Stimulated activated CD4-positive, alpha-beta T cell treated with anti-CD3 and anti-CD28 coated beads, Interleukin-1b, Interleukin-23, amount 100 ng/mL, for 24 hours (primary cell): ENCODE measurements at places on chromosomes 1 and 21.

DNA sequence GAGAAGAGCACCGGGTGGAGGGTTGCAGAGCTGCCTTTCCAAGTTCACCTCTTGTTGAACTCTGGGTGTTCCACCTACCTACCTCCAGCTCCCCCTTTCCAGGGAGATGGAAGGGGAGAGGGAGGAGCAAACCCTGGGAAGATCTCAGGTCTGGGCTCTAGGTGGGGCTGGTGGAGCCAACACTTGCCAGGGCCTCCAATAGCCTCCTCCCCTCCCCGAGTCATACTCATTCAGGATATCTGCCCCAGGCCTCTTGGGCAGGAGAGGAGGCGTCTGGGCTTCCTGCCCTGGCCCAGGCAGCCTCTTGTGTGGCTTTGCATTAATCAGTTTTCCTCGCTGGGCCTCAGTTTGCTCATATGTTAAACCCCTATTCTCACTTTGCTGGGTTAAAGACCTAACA is 13.4 kb downstream of the RAP1GAP start:
- DNase-seq = no peak

DNA sequence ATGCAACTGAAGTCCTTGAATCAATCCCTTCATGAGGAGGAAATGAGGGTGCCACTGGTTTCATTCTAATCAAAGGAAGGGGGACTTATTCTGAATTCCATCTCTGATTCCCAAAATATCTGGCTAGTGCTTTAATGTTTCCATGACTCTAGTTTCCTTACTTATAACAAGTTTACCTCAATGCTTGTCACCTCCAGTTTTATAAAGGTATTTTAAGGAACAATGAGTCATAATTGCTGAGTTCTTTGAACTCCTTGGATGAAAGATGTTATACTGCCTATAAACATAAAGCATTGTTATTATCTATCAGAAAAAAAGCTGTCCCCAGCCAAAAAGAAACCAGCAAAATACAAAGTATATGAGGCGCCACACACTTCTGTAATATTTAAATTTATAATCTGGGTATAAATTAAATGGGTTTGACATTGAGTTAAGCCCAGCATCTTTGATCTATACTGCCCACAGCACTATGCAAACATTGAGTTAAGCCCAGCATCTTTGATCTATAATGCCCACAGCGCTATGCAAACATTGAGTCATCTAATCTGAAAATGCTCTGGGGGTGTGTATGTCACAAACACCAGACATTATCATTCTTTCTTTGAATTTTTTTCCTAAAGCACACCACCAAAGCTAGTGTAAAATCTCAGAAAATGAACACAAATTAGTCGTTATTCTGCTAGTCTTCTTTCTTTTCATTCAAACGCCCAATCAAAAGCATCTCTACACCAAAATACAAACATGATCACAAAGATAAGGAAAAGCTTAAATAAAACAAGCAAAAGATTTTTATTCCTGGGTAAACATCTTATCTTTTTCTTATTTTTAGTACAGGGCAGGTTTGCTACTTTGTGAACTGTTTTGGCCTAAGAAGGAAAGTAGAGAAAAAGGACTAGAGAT is 11.5 kb upstream of the CXADR start:
- DNase-seq = no peak

DNA sequence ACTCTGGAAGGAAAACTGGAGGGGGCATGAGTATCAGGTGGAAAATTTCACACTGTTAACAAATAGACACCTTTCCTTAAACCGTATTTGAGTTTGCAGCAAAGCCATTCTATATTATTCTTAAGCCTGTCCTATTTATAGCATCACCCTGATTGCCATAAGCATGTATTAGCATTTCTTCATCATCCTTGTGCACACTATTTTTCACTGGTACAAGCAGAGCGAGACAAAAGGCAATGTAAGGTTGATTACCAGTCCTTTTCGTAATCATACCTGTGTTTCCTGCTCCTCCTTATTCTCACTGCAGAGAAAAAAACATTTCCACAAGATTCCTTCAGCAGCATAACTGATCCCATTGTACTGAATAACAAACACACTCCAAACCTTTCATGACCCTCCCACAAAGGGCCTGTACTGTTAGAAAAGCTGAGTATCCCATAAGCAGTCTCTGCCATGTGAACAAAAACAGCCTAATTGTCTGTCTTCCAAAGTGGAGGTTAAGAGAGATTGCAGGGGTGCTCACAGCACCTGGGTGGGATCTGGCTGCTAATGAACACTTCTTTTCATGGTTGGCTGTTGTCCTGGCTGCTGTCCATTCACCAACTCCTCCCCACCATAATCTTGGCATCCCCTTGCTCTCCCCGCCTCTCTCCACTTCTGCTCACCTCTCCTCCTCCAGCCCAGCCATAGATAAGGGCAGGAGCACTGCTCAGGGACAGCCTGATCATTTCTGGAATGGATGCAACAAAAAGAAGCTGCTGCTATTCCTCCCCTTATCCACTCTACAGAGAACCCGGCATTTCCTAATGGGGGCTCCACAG is 30.4 kb downstream of the VTCN1 start:
- no peak for DNase-seq

- DNase-seq = no peak
Observed at GRCh38 chr21:45309069-45309986, 21.6 kb upstream of the POFUT2 start.

- DNase-seq = no peak
Observed at GRCh38 chr1:113276507-113276906, 113.8 kb upstream of the MAGI3 start.

GRCh38 chr1:30652152-30652841 is 71.1 kb downstream of the MATN1 start:
- no peak for DNase-seq

GRCh38 chr1:101167891-101168290 is 68.9 kb upstream of the S1PR1 start:
- no peak for DNase-seq

DNA sequence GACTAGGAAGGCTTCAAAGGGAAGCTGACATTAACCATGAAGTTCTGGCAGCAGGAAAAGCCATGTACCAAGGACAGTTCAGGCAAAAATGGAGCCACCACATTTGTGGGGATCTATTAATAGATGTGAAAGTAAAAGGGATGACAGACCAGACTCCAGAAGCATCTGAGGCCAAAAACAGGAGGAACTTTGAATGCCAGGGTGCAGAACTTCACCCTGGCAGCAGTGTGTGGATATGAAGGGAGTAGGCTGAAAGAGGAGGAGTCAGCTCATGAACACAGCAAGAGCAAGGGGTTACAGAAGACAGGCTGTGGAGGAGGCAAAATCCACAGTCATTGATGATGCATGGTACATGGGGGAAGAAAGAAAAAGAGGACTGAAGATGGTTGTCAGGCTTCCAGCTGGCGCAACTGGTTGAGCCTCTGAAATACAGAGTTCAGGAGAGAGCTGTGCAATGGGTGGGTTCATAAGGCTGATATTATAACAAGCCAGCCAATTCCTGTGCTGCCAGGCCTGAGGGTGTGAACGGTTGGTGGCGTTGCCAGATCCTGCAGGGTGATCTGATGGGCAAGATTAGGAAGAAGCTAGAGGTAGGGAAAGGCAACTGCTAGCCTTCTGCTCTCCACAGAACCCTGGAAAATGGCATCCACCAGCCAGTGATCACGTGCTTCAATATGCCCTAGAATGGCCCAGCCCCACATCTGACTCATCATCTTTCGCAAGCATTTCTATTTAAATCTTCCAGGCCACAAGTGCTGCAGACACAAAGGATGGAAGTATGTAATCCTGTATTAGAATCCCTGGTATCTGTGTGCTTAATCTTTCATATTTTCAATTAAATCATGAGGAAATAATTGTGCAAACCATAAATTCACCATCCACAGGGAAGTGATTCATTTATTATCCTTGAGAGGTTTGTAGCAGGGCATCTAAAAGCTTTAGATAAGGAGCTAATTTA is 81.9 kb downstream of the SLC25A24 start:
- DNase-seq = no peak

DNA sequence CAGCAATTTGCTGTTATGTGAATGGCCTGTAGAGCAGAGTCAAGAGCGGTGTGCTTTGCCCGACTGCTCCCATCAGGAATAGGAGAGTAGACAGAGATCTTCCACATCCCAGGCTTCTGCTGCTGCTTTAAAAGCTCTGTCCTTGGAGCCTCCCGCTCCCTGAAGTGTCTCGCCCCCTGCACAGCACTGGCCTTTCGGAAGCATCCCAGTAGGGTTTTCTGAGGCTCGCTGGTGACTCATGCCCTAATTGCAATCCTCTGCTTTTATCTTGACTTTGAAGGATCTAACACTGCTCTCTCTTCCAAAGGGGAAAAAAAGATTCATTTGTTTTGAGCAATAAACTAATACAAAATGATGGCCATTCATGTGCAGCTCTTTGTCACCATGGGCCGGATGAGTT is 13.3 kb upstream of the CD101 start:
- no peak for DNase-seq

DNA sequence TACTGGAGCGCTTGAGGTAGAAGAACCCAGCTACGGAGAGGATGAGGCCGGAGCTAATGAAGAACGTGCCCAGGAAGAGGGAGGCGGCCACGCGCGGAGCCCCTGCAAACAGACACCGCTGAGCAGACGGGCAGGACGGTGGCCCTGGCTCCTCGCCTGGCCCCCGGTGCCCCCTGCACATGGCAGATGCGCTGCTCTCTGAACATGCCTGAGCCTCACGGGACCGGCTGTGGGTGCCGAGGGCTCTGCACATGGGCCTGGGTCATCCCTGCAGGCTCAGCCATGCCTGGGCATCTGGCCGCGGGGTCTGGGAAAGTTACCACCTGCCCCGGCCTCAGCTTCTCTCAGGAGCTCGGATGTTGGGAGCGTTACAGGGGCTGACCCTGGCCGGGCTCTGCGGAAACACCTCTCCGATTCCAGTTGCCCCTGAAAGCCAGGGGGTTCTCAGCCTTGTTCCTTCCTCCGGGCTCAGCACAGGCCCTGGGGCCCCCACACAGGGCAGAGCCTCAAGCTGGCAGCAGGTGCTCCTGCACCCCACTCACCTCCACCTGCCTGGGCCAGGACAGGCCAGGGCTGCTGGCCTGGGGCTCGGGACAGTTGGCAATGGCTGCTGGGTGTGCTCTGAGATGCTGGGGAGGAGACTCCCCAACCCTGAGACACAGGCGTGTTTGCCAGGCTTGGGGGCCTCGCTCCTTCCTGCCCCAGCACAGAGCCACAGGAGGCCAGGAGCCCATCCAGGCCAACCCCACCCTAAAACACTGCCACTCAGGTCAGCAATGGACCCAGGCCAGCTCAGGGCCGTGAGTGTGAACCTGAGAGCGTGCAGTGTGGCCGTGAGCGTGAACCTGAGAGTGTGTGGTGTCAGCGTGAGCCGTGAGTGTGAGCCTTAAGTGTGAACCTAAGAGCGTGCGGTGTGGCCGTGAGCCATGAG is 12.1 kb upstream of the RNF223 start:
- DNase-seq = no peak

DNA sequence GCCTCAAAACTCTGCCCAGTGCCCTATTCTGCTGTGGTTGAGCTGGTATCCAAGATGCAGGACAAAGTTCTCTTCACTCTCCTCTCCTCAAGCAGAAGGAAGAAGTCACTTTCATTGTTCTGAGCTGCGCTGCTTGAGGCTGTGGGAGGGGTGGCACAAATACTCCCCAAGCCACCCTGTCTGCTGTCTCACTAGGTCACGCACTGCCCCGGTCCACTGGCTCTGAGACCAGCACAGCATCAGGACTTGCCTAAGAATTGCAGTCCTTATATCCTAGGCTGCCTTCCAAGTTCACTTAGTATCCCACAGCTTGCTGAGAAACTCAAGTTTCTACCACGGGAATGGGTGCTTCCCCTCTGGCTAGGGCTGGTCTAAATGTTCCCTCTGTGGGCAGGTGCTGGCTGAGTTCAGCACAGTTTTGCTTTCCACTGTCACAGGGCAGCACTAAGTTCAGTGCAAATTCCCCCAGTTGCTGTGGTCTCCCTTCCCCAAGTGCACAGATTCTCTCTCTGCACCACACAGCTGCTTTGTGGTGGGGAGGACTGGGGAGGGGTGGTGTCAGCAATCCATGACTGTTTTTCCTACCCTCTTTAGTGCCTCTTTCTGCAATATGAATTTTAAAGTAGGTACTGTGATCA is 32.4 kb downstream of the SLC9C2 start:
- DNase-seq = no peak

DNA sequence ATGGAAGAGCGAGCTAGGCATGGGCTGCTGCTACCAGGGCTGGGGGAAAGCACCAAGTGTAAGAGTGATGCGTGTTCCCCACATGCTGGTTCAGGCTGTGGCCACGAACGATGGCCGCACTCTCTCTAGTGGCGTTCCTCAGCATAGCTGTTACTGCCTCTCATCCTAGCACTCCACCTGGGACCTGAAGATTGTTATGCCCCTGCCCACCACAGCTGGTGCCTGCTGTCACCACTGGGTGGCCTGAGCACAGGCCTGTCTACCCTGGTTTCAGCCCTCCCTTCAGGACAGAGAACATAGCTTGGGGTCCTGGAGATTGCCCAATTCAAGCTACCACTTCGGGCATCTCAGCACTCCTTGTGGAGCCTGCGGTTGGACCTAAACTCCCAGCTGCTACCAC is 80.1 kb upstream of the PDC start:
- no peak for DNase-seq

- DNase-seq = no peak
Observed at GRCh38 chr1:107557095-107557494, 407.9 kb downstream of the VAV3 start.

- DNase-seq = no peak
Observed at GRCh38 chr1:45306319-45306718, 20.4 kb upstream of the HPDL start.

GRCh38 chr1:46445773-46446256 is 43.8 kb upstream of the DMBX1 start:
- no peak for DNase-seq

DNA sequence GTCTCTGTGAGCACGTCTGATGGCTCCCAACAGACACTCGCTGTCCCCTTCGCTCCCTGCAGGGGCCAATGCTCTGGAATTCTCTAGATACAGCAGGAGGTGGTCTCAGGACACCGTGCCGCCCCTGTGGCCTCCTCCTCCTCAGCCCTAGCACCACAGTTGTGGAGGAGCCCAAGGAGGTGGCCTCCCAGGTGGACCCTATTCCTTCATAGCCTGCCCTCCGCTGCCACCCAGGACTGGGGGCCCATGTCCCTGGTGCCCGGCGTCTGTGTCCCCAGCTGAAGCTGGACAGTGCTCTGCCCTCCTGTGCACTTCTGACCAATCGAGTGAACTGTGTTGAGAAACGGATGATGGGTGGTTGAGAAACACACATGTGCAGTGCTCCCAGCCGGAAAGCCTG is 149.8 kb upstream of the ARHGEF16 start:
- no peak for DNase-seq

DNA sequence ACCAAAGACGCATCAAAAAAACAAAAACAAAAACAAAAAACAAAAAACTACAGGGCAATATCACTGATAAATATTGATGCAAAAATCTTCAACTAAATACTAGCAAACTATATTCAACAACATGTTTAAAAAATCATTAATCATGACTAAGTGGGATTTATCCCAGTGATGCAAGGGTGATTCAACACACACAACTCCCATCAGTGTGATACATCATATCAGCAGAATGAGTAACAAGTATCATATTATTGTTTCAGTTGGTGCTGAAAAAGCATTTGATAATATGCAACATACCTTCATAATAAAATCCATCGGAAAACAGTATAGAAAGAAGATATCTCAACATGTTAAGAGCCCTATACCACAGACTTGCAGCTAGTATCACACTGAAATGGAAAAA is 953.0 kb downstream of the AMY1C start:
- DNase-seq = no peak
